ENCODE measurements at places on chromosomes 4 and X.

- no peak for DNase-seq
Observed at GRCh38 chr4:112884406-112884805, 165.0 kb upstream of the ANK2 start.

GRCh38 chr4:39046249-39046648 lies 14.0 kb upstream of the TMEM156 start:
- peak; percentile 80 for DNase-seq

DNA sequence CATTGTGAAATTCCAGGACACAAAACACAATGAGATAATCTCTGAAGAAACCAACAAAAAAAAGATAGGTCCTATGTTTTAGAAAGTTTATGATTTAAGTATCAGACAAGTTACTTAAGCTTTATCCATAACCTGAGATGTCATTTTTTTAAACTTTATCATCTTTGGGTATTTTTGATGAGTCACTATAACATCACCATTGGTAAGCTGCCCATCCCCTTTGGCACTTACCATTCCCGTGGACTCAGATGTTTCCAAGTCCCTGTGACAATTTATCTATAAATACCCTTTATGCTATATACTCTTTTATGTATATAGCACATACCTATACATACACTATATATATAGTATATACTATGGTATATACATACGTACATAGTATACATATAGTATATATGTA lies 198.9 kb upstream of the GEMIN8 start:
- DNase-seq: no peak

- no peak for DNase-seq
Observed at GRCh38 chr4:183588691-183589090, 70.3 kb downstream of the RWDD4 start.

GRCh38 chr4:55017406-55017805 lies 108.0 kb downstream of the KDR start:
- no peak for DNase-seq

GRCh38 chr4:12897954-12898353 lies 586.2 kb downstream of the RAB28 start:
- DNase-seq: no peak

DNA sequence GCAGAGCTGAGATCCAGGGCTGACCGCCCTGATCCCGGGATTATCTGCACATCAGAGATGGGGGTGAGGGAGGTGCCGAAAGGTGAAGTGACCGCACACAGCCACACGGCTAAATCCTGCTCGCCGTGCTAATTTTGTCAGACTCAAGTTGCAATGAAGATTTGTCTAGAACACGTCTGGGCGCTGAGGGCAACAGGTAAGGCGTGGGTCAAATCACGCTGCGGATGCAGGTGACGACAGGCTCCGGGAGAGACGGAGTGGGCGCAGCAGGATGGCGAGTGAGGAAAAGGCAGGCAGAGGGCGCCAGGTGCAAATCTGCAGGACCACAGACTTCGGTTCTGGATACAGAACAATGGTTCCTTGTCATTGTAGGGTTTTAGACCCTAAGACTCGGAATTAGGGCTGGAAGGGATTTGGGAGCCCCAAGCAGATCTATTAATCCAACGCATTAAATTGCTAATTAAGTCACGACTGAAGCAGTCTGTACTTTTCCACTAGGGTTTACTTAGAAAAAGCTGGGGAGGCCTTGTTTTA lies 1.9 kb upstream of the TBC1D14 start:
- DNase-seq: no peak

DNA sequence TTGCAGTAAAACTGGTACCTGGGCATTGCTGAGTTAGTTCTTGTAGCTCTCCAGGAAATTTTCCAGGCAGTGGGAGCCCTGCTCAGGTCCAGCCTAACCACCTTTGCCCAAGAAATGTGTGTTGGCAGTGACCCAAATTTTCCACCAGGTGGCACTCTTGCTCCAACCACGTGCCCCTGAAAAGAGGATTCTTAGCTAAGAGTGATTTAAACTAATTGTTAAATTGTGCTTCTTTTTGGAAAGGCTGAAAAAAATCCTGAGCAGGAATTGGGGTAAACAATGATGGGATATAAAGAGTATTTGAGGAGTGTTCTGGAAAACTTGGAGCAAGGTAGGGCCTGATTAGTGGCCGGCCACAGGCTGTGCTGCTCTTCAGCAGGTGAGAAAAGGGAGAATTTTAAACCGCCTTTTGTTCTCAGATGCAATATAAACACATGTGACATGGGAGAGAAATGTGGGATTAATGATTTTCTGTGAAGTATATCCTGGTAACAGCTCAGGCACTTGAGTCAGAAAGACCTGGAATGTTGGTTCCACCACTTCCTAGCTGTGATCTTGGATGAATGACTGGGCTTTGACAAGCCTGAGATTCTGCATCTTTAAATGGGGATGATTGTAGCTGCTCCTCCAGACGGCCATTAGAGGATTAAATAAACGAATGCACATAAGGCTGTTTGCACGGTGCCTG lies 219.6 kb downstream of the PTTG2 start:
- peak; percentile 48 for DNase-seq

DNA sequence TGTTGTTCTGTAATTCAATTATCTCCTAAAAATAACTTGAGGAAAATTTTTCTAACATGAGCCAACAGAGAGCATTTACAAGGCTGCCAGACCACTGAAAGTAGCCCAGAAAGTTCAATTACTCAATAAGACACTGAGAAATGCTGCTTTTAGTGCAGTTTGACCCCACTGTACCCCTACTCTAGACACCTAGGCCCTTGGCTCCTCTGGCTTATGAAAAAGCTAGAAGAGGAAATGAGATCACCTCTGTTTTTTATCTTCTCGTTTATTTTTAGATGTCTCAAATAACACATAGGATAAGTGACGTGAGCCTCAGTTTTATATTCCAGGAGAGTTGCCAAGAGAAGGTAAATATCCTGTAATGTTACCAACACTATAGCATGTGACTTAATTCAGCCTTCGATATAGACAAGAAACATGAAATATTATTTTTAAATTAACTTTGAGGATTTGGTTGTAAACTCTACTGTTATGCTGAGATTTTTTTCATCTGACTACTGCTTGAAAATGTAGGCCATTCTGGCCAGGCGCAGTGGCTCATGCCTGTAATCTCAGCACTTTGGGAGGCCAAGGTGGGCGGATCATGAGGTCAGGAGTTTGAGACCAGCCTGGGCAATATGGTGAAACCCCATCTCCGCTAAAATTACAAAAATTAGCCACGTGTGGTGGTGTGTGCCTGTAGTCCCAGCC lies 24.4 kb downstream of the TNIP3 start:
- no peak for DNase-seq

GRCh38 chrX:96771486-96771885 lies 86.8 kb downstream of the DIAPH2 start:
- peak; percentile 7 for DNase-seq

DNA sequence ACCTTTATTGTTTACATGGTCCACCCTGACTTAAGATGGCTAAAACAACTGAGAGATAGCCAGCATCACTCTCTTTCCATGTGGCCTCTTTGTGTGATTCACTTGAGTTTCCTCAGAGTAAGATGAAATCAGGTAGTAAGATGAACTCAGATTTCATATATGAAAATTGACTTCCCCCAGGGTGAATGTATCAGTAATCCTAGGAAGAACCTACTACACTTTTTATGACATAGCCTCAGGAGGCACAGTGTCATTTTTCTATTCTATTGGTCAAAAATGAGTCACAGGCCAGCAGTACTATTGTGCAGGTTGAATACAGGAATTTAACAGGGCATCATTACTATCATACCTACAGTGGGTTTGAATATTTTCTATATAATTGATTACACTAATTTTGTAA lies 14.6 kb upstream of the SULT1E1 start:
- DNase-seq: no peak

DNA sequence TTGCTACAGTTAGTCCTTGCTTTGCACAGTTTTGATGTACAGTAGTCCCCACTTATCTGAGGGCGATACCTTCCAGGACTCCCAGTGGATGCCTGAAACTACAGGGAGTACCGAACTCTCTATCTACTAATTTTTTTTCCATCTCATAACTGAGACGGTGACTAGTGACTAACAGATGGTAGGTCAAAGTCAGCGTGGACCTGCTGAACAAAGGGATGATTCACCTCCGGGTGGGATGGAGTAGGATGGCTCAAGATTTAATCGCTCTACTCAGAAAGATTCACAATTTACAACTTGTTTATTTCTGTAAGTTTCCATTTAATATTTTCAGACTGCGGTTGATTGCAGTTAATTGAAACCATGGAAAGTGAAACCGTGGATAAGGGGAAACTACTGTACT lies 655.8 kb downstream of the ZNF674 start:
- no peak for DNase-seq

DNA sequence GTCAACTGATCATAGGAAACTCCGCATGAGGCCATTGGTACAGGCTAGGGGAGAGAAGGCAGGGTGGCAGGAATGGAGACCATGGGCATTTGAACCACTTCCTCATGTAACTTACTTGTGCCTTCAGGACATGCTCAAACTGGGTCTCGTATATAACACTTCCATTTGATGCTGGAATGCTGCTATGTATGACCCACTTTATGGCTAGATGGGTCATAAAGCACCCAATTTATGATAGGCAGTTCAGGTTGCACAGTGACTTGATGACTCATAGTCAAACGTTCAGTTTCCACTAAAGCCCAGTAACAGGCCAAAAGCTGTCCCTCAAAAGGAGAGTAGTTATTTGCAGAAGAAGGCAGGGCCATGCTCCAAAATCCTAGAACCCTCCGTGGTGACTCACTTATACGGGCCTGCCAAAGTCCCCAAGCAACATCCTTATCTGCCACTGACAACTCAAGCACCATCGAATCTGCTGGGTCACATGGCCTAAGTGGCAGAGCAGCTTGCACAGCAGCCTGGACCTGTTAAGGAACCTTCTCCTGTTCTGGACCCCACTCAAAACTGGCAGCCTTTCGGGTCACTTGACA lies 236.4 kb downstream of the ZC4H2 start:
- no peak for DNase-seq

DNA sequence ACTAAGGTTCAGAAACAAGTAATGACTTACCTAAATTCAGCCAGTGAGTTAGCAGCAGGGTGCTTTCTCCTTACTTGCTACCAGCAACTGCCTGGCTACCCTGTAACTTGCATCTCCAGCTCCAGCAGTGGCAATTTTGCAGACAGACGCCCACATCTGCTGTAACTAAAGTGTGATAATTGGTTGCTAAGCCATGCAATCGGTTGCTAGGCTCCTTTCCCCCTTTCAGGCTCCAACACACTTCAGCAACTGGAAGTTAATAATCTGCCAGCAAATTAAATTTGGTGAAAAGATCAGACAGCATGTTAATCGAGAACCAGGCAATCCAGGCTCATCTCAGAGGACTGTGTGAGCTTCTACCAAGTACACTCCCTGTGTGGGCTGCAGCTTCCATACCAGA lies 24.2 kb upstream of the ARHGEF9 start:
- no peak for DNase-seq

- peak; percentile 20 for DNase-seq
Observed at GRCh38 chr4:100362366-100362765, 155.5 kb downstream of the EMCN start.

DNA sequence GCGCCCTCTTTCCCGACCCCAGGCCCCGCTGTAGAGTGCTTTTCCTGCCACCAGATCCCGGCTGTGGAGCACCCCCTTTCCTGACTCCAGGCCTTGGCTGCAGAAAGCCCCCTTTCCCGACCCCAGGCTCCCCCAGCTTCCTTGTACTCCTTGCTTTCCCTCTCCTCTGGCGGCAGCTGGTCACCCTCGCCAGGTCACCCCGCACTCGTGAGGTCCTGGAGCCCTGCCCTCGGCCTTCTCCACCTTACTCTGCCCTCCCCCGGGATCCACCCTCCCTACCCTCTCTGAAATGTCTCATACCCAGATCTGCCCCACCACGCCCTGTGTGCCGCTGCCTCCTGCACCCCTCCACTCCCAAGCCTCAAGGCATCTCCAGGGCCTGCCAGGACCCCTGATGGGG lies 25.0 kb upstream of the C4orf50 start:
- no peak for DNase-seq

DNA sequence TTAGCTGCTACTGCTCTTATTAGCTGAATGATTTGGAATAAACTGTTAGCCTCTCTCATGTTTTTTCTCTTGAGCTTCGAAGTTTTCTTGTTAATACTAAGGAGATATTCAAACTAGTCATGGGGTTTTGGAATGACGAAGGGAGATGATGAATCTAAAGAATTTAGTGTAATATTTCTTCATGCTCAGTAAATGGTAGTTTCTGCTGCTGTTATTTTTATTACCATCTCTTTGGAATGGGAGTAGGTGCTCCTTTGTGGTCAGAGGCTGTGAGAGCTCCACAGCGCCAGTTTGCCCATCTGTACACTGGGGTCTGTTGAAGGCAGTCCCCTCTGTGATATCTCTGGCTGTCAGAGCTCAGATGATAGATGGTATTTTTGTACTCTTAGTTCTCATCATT lies 33.7 kb downstream of the HTT start:
- DNase-seq: no peak

DNA sequence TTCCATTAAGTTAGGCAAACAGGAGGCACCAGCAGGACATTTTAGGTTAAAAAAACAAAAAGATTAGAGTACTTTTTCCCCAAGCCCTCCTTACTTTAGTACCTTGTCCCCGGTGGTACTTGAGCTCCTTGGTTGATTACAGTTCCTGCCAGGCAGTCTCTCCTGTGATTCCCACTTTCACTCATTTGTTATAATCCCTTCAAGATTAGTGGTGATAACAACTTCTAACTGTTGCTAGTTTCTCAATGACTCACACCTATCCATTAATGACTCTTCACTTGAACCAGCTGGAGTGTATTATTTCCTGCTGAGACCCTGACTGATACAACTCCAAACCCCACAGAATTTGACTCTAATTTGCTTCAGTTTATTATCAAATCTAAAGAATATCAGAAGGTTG lies 765.0 kb upstream of the DIAPH2 start:
- no peak for DNase-seq

GRCh38 chrX:69179380-69179911 lies 14.2 kb upstream of the PJA1 start:
- DNase-seq: no peak

DNA sequence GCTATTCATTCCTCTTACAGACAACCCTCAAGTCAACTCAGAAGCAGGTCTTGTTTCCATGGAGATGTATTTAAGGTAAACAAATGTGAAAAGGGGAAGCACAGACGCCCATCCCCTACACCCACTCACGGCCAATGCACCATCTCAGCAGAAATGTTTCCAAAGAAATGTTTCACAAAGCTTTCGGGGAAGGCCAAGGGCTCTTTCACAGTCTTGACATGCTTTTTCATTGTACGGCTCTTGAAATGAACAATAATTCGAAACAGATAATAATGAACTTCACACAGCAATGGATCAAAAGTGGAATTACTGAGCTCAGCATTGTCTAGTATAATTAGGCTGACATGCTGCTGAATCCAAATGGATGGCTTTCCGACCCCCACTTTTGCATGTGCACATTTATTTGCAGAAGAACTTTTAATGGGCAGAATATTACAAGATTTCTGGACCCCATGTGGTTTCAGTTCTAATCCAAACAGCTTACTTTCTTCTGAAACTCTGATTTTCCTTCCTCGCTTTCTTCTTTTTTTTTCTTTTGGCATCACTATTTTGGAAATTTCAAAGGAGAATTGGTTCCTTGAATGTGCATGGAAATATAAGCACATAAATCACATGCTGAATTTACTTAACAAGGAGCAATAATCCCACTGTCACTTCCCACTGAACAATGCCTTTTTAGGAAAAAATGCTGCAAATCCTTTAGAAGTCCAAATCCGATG lies 160.9 kb downstream of the SMIM20 start:
- peak; percentile 89 for DNase-seq

Measured in MV-4-11 (cell line).